Liver (tissue), 10 donors: ENCODE measurements at places on chromosomes 3 and 15.

- no peak for DNase-seq
These were observed 32.8 kb upstream of the PRR20G start for GRCh38 chr3:127320529-127321121.

GRCh38 chr3:195535293-195535692, 7.8 kb downstream of the PPP1R2 start:
- DNase-seq, result no peak

- no peak for DNase-seq
These were observed 43.7 kb upstream of the PRICKLE2 start for GRCh38 chr3:64268926-64269325.

GRCh38 chr3:36258421-36258820, 121.9 kb upstream of the STAC start:
- DNase-seq, result no peak
